ENCODE measurements at places on chromosomes 12 and 14.

- DNase-seq: no peak
Observed at GRCh38 chr12:124573839-124574786, 6.7 kb upstream of the NCOR2 start.

DNA sequence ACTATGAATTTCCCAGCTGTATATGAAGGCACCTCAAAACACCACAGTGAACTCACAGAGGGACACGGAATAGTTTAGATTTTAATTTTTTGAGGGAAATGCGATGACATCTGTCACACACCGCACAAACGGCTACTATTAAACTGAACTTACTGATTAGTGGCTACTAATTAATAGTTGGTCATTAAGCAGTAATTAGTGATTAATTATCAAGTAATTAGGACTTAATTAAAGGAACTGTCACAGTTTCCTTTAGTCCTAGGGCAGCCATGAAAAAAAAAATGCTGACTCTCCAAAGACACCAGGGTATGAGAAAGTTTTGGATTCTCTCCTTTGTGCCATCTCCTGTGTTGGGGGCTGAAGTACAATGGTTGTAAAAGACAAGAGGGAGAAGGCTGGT lies 2.9 kb downstream of the OAS1 start:
- no peak for DNase-seq

DNA sequence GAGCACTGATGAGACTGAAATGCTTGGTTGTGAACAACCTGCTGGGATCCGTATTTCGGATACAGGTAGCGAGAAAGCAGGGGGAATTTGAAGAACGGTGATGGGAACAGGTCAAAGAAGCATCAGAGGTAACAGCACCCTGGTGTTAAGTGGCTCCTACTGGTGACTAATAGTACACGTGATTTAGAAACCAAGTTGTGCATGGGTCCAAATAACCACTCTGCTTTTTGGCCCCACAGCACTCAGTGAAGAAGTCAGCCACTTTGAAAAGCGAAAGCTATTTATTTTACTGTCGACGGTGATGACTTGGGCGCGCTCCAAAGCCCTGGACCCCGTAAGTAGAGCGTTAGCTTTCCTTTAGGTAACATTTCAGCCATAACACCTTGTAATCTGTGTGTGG lies 16.7 kb downstream of the AK7 start:
- DNase-seq: no peak

DNA sequence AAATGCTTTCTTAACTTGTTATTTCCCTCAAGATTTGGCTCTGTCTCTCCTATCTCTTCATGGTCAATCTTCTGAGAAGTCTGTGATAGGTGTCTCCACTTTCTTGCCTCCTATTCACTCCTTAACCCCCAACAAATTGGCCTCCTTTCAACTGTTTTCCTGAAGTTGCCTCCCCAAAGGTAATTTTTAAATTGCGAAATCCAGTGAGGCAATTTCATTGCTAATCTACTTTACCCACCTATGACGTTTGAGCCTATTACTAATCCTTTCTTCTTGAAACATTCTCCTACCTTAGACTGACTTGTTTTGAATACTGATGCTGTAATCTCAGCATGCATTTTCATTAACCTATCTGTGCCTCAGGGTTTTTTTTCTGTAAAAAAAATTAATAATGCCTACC lies 6.0 kb upstream of the KCNH5 start:
- no peak for DNase-seq

DNA sequence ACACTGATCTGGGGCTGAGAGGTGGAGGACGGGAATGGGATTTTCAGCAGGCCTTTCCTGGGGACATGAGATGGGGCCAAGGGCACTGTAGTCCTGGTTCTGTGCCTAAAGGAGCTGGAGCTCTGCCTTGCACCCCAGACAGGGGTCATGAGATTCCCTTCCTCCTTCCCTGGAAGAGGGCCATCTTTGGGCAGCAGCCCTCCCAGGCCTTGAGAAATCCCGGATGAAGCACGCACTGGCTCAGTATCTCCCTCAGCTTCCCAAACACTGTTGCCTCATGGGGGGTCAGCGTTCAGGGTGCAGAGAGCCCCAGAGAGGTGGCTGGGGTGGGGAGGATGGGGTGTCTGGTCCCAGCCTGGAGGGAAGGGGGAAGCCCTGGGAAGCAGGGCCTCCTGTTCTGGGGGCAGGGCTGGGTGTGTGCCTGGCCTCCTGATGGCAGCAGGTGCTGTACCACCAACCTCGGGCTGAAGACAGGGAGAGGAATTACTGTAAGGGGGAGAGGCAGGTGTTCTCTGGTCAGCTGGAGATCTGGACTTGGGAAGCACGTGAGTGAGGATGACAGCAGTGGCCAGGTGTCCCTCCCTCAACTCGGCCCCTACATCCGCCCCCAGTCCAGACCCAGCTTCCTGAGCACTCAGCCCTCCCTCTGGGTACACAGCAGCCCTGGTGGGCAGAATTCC lies 8.4 kb upstream of the NR4A1 start:
- DNase-seq: no peak

DNA sequence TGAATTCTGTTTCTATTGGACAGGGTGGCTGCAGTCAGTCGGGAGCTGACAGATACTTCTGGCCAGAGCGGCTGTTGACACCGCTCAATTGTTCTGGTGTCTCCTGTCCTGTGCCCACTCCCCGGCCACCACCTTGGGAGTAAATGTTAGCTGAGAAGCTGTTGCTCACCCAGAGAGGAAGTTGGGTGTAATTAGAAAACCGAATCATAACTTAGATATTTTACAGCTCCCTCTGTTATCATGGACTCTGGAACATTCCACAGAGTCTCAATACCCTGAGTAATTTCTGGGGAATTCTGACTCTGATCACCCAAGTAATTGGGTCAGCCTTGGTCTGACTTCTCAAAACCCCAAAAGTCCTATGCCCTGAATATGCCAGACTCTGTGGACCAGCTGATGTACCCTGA lies 58.3 kb upstream of the RFLNA start:
- no peak for DNase-seq

- DNase-seq: no peak
Observed at GRCh38 chr14:103023881-103024473, 33.4 kb downstream of the CDC42BPB start.

GRCh38 chr12:120207227-120207626 lies 6.3 kb upstream of the RPLP0 start:
- no peak for DNase-seq

DNA sequence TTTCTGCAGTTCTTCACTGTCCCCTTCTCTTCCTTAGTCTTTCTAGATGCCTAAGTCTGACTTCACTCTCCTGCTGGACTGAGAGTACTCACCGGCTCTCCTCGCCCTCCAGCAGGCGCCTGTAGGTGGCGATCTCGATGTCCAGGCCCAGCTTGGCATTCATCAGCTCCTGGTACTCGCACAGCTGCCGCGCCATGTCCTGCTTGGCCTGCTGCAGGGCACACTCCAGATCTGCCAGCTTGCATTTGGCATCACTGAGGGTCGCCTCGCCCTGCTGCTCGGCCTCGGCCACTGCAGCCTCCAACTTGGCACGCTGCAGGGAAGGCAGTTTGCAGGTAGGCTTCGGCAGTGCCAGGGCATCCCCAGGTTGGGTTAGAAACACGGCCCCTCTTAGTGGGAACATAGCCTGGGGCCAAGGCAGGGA lies 5.2 kb downstream of the KRT84 start:
- DNase-seq: no peak

- DNase-seq: no peak
Observed at GRCh38 chr14:103869406-103870143, 22.2 kb upstream of the PPP1R13B start.

DNA sequence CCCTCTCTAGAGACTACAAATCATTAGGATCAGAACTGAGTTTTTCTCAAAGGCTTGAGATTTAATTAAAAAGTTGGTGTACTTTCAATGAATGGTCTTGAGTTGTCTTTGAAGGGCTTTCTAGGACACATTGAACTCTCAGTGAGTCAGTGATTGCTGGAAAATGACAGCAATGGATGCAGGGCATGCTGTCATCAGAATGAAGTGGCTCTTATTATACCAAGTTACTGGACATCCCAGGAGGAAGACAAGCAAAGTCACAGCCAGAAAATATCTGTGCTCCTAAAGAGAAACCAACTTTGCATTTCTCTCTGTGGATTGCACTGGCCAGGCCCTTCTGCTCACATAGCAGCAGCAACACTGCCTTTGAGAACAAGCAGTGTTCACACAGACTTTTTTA lies 112.6 kb downstream of the PRIMA1 start:
- no peak for DNase-seq

DNA sequence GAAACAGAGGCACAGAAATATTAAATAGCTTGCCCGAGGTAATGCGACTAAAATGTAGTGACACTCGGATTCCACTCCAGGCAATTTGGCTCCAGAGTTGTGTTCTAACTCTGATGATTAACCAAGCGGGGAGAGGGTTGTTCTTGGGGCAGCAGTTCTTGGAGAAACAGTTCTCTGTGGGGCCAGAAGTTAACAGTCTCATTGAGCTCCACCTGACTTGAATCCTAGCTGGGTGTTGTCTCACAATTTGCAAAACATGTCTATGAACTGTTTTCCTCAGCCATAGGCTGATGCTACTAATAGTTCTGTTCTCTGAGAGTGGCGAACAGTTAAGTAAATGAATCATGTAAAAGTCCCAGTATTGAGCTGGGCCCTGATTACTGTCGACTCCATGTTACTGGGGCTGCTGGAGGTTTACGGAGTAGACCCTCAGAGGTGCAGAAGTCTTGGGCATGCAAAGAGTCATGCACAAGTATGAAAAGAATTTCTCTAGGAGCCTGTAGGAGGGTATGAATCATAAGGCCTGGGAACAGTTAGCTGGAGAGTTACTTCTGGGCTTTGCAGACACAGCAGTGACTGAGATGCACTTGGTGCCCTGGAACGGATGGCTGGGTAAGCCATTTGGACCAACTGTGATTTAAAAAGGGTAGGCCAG lies 15.4 kb upstream of the NIN start:
- no peak for DNase-seq

DNA sequence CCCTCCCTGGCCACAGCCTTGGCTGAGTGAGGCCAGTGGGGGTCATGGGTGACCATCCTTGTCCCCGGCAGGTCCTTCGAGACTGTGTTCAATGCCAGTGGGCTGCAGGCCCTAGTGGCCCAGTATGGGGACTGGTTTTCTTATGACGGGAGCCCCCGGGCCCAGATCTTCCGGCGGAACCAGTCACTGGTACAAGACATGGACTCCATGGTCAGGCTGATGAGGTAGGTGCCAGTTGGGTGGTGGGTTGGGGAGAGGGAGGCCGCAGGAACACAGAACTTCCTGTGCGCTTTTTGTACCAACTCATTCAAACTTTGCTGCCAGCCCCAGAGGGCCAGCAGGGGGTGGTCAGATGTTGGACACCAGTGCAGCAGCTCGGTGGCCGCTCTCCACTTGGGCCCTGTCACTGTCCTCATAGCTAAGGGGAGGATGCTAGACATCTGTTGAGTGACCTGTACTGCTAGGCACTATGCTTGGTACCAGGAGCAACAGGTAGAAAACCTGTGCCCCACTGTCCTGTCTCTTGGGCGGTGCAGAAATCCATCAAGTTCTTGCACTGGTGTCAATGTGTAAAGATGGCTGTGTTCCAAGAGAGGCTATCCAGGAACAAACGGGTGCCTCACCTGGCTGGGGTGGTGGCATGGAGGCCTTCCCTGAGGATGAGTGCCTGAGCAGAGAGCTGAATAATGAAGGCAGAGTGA lies 16.7 kb downstream of the SDS start:
- DNase-seq: no peak

DNA sequence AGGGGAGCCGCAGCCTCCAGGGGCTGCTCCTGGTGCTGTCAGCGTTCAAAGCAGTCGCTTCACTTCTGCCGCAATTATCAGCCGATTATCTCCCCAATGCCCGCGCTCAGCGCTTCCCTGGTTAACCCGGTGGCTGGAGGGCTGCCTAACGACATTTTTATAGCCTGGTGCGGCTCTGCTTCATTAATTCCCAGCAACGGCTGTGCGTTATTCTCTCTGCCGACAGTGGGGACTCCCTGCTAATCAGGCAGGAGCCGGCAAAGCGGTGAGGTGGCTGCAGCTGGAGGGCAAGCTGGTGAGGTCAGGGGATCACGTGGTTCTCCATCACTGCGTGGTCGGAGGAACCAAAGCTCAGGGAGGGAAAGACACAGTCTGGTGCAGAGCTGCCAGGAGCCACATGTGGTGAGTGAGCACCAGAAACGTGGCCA lies 62.9 kb downstream of the GLRX5 start:
- no peak for DNase-seq

DNA sequence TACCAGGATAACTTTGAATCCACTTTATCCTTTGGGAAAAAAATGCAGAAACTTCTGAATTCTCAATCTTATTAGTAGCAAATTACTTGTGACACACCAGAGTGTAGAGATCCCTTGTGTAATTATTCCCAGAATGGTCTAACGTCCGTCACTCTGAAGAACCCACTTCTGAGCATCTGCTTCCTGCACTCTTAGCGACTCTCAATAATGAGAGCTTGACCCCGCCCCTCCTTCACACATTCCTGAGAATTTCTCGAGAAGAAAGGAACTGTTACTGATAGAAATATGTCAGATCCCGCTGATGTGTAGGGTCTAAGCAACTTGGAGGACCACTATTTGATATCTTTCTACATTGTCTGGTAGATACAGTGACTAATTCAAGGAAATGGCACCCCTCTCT lies 218.3 kb upstream of the PDZRN4 start:
- no peak for DNase-seq

DNA sequence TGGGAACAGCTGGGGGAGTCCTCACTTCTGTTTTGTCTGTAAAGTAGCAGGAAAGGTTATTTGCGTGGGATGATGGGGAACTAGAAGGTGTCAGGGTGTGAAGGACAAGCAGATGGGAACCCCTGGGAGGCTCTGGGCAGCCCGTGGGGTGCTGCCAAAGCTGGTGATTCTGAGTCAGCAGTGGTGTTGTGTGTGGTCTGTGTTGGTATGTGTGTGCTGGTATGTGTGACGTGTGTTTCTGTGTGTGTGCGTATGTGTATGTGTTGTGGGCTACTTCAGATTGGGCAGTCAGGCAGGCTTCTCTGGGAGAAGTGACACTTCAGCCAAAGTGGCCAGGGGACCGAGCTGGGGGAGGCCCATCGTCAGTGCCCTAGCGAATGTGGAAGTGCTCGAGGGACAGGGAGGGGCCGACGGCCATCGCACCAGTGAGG lies 15.3 kb upstream of the BDKRB2 start:
- no peak for DNase-seq

- DNase-seq: peak; percentile 36
Observed at GRCh38 chr14:54435500-54435981, 5.6 kb downstream of the CNIH1 start.

DNA sequence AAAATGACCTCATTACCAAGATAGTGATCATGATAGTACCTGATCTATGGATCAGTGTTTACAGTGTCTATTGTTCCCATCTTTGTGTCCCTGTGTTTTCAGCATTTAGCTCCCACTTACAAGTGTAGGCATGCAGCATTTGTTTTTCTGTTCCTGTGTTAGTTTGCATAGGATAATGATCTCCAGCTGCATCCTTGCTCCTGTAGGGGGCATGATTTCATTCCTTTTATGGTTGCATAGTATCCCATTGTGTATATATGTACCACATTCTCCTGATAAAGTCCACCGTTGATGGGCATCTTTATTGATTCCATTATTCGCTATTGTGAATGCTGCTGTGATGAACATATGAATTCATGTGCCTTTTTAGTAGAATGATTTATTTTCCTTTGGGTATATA lies 215.4 kb upstream of the NAV3 start:
- no peak for DNase-seq

- no peak for DNase-seq
Observed at GRCh38 chr14:75514673-75515628, 7.3 kb upstream of the BATF start.
